Astrocyte (in vitro differentiated cells and primary cell): ENCODE measurements at places on chromosomes 5 and 9. TPM values are rescaled to one million over a fixed set of nuclear protein-coding genes. Genes with fewer than 3 reads are reported as not detected.

Gene GPR150
- 0.14 TPM in 1 of 2 replicates, not detected in the other for total RNA-seq

Gene LEAP2
- total RNA-seq: 0.27 and 0.31 TPM in 2 replicates

Gene C9orf50
- 0.41 TPM in 1 of 2 replicates, not detected in the other for total RNA-seq

Gene ANKRD18B
- 5.5 and 6.3 TPM in 2 replicates for total RNA-seq

Gene HRCT1
- 0.39 and 0.62 TPM in 2 replicates for total RNA-seq

Gene IFNA13
- not detected in 2 replicates for total RNA-seq

Gene AHRR
- 8.6 and 10.5 TPM in 2 replicates for total RNA-seq

Gene PDE8B
- 0.18 and 0.22 TPM in 2 replicates for total RNA-seq

Gene IL5
- not detected in 2 replicates for total RNA-seq

Gene STKLD1
- 0.58 and 0.82 TPM in 2 replicates for total RNA-seq

DNA sequence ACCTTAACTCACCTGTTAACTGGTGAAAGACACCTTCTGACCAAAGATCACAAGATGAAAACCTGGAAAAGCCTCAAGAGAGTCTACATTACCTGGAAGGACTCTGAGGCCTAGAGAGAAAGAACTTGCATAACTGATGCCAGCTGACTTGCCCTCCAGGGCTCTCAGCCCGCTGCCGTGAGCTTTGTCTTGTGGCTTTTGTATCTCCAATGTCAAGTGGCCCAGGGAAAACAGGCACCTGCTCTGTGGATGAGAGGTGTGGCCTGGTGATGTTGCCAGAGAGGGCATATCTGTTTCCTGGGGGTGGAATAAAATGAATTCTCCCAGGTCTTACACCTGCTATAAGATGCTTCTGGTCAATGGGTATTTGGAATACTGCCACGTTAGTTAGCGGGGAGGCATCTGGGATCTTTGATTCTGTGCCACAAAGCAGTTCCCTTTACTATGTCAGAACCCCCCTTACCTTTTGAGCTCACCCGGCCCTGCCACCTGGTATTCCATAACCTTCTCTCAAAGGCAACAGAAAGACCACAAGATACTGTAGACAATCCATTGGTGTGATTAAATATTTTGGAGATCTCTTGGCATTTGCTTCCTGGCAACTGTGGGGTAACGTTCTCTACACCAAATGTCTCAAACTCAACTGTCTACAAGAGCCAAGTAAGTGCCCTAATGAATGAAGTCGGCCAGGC is 54.9 kb upstream of the N4BP3 start:
- no peak for DNase-seq

- no peak for DNase-seq
These were observed 10.4 kb upstream of the CEL start for GRCh38 chr9:133051281-133051900.

GRCh38 chr5:62334082-62334481 is 28.1 kb downstream of the KIF2A start:
- no peak for DNase-seq

GRCh38 chr9:131838530-131839280 is 98.8 kb upstream of the RAPGEF1 start:
- no peak for DNase-seq

DNA sequence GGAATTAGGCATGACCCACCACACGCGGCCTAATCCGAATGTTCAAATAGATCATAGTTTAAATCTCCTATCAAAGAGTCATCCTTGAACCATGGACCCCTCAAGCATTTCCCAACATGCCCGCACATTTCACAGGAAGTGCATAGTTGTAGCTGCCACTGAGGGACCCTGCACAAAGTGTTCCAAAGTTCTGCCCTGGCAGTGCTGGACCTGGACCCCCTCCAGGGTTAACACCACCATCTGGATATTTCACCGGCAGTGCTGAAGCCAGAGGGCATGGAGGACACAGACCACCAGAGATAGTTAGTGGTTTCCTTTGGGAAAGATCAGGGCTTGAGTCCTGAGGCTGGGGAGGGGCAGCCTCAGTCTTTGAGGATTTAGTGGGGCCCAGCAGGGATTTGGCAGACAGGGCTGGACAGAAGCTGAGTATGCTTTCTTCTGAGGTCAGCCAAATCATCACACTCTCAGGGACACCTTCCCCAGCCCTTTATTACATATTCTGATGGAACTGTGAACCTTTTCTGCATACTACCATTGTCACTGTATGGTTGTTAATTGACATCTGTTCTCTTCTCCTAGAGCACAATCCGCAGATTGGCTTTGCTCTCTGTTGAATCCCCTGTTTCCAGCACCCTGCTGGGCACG is 143.6 kb upstream of the EFNA5 start:
- no peak for DNase-seq

DNA sequence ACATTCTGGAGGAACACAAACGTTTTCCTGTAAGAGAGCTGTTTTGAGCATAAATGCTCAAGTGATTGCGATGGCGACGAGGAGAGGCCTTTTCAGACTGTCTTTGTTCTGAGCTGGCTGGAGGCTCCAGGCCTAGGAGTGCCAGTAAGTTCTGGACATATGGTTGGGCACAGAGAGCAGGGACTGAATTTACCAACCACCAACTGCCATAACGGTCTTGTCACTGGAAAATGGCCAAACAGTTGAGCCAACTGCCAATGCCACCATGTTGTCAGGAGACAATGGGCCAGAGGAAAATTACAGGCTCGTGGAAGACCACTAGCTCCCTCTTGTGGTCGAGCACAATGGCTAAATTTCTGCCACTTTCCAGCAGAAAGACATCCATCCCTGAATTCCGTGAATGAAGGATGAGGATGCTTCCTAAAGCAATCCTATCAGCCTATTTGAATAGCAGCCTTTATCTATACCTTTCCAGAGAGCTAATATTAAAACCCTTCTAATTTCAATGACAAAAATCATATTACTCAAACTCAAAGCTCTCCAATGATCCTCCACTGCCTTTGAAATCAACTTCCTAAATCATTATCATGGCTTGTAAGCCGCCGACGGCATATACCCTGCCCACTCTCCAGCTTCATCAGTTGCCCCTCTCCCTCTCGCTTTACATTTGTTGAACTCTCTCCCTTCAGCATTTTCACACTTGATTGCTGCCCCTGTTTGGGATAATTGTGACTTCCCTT is 66.9 kb upstream of the GLIS3 start:
- DNase-seq: peak; percentile 40

GRCh38 chr5:80757290-80757689 is 102.5 kb upstream of the DHFR start:
- DNase-seq: no peak

GRCh38 chr5:58922461-58923171 is 339.7 kb downstream of the RAB3C start:
- peak; percentile 83 for DNase-seq

GRCh38 chr9:4579001-4579400 is 83.1 kb upstream of the PLPP6 start:
- DNase-seq: no peak
